ENCODE measurements at places on chromosomes 4 and X.

GRCh38 chr4:3302173-3302785, 9.5 kb downstream of the RGS12 start:
- DNase-seq, result no peak

GRCh38 chrX:108223585-108223984, 132.0 kb downstream of the ATG4A start:
- no peak for DNase-seq

- no peak for DNase-seq
Measured at GRCh38 chr4:87540146-87541058, 11.2 kb upstream of the SPARCL1 start.

DNA sequence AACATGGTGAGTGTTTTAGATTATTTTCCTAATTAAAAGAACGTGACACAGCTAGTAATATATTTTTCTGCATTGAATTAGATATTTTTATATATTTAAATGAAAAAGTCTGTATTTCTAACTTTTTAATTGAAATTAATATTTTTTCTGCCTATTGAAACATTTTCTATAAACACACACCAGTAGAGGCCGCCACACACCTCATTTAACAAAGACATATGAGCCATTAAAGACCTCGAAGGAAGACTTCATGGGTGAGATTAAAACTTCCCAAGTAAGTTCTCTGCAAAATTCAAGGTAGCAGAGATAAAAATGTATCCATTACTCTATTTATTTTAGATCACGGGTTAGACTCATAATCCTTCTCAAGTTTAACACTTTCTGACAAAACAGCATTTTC, 8.3 kb downstream of the SLITRK2 start:
- no peak for DNase-seq

GRCh38 chrX:2516623-2517022, 15.8 kb upstream of the DHRSX start:
- DNase-seq, result no peak

- no peak for DNase-seq
Measured at GRCh38 chr4:10163296-10163695, 46.7 kb upstream of the WDR1 start.

GRCh38 chr4:138680256-138680655, 335.3 kb upstream of the NOCT start:
- DNase-seq, result no peak

DNA sequence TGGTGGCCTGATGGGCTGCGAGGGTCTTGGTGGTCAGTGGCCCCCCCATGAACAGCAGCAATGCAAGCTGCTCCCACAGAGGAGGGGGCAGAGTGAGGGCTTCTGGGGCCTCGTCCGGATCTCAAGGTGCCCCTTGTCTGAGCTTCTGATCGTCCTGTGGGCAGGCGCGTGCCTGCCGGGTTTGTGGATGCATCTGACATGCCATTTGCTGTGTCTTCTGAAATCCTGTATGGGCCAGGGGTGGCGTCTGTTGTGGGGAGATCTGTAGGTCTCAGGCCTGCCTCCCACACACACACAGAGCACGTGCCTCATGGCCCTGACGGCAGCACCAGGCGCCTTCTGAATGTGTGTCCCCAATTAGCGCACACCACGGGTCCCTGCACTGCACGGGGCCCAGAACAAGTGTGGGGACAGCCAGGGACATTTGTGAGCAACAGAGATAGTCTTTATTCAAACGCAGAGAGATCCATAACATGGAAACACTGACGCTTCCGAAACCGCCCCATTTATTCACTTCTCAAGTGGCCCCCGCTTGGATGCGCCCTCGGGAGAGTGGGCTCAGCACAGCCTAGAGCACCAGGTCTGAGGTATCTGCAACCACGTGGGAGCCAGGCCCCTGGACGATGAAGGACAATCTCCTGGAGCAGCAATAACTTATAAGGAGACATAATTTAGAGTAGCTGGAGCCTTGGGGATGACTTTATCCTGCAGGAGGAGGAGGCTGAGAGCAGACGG, 5.7 kb downstream of the SPON2 start:
- DNase-seq, result no peak

DNA sequence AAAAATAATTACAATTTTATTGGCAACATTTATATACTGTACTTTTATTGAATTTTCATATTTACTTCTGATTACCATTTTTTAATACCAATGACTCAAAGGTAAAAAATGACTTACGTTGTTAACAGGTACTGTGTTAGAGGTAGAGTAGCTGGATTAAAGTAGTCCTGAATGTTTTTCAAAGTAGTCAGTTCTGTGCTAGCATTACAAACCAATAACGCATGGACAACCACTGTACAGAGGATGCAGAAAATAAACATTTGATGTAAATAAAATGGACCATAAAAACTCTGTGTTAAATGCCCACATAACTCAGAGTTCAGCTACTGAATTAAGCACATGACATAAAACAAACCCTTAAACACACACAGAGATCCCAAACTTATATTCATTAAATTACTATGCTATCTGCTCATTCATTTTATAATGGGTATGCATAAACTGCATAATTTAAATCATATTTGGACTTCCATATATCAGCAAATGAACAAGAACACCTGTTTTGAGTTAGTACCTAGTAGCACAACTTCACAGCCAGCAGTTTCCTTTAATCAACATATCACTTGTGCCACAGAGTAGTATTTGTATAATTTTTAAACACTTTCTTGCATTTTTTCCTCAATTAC, 46.4 kb upstream of the NEUROG2 start:
- DNase-seq, result no peak

DNA sequence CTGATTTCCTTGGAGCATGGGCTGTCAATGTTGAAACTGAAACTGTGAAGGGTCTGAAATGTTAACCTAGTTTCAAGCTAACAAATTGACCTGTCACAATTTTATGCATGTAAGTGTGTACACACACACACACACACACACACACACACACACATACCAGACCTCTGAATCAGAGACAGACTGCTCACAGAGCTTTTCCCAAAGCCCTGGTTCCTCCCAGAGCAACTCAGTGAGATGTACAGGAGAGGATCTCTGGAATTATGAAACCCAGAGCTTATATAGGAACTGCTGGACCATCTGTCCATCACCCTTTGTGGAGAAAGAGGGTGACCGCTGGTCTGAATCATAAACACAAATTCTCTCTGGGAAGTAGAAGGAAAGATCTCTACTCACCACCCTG, 228.1 kb upstream of the PRPS2 start:
- DNase-seq, result no peak

DNA sequence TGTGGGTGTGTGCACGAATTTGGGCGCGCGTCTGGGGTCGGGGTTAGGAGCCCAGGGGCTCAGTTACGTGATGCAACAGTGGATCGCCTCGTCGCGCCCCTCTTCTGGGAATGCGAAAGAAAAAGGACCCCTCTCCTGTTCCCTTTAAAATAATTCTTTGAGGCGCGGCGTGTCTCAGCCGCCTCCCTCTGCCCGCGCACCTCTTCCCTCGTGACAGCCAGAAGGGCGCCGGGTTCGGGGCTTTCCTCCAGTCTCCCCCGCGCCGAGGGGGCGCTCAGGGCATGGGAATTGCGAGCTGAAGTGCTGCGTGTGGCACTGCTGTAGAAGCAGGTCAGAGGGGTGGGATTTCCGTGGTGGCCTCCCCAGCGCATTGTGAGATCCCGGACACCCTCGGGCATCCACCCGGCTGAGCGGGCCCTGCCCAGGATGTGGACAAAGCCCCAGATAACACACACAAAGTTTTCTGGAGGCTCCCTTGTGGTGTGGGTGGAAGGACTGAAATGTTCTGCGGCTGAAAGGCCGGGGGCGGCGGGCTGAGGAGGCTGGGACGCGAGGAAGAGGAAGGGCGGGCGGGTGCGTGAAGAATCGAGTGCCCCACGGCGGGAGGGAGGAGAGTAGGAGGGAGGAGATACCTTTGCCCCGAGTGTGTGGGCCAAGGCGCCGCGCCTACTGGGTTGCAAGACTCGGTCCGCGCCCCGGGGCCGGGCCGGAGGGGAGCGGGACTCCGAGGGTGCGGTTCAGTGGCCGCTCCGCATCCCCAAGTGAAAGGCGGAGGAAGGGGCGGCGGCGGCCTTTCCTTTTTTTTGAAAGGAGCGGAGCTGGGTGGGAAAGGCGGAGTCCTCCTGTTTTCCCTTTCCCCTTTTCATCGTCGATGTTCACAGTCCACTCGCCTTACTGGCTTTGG, 752 bp downstream of the SEPTIN11 start:
- DNase-seq, result peak; percentile 10

GRCh38 chr4:92104506-92104905, 199.3 kb upstream of the GRID2 start:
- no peak for DNase-seq

All from 8988T (cell line).